Effector CD4-positive, alpha-beta T cell (primary cell): ENCODE measurements at places on chromosomes 5 and 9.
A peak's percentile ranks its signal among the peaks of the same experiment; 100 is the strongest.

GRCh38 chr9:23539311-23539710, 286.7 kb downstream of the ELAVL2 start:
- DNase-seq, result no peak

DNA sequence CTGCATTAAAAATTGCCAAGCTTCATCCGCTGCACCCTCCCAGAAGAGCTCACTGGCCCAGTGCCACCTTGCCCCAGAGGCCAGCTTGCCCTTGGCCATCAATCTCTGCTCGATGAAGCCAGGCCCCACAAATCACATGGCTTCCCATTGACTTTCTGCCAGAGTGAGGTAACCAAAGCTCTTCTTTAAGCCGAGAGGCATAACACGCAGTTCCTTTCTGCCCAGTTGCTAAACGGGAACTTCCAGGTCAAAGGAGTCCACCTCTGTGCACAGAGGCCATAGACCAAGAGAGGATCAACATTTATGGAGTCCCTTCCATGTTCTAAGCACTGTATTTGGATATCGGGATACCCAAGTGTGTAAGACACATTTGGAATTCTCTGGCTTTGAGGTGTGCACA, 208.8 kb downstream of the KIF4B start:
- DNase-seq, result no peak

GRCh38 chr5:180803181-180804128, 849 bp upstream of the MGAT1 start:
- DNase-seq, result peak; percentile 72

DNA sequence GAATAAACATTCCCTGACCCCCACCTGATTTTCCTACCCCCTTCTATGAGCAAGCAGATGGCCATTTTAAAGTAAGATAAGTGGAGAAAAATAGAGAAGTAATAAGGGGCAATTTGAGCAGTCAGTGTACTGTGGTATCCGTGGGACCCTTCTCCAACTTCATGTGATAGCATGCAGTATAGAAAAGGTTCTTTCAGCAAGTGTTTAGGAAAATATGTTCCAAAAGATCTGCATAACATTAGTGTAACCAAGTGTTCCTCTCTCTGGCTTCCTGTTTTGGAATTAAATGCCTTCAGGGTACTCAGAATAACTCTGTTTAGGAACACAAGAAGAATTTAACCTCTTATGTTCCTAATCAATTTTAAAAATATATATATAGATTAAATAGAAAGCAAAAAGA, 134.9 kb downstream of the ATG10 start:
- no peak for DNase-seq
